ENCODE measurements at places on chromosomes 5 and 9. TPM values are rescaled to one million over a fixed set of nuclear protein-coding genes. Genes with fewer than 3 reads are reported as not detected.

Gene SPINK4
- total RNA-seq = not detected

Gene SPEF2
- total RNA-seq = 1.1 TPM

Gene AJM1
- total RNA-seq = 7.3 TPM

Gene EEIG1
- total RNA-seq = 21.8 TPM

Gene CYLC2
- not detected for total RNA-seq

Gene BHMT2
- 10.0 TPM for total RNA-seq

Gene WNK2
- 222 TPM for total RNA-seq

Gene PCDH12
- 9.2 TPM for total RNA-seq

Gene COL5A1
- 12.7 TPM for total RNA-seq

Gene MOB3B
- 1.5 TPM for total RNA-seq

Gene PIP5KL1
- total RNA-seq = 0.48 TPM

Gene ZDHHC11
- total RNA-seq = 55.6 TPM

Gene COL23A1
- total RNA-seq = 18.8 TPM

Gene ABCA2
- total RNA-seq = 26.7 TPM

Gene OR5C1
- total RNA-seq = not detected

Gene KIF4B
- total RNA-seq = not detected

Gene PCDHB13
- total RNA-seq = 2.8 TPM

Gene SLC6A18
- total RNA-seq = not detected

Gene C9orf72
- total RNA-seq = 20.2 TPM

Gene DEPDC1B
- 0.27 TPM for total RNA-seq

Gene TIMD4
- total RNA-seq = not detected

Gene TBC1D2
- total RNA-seq = 2.0 TPM

Gene NTRK2
- 4.5 TPM for total RNA-seq

Gene PCDHGB2
- 9.2 TPM for total RNA-seq

Gene CAMSAP1
- total RNA-seq = 18.3 TPM

Gene DNAJA1
- total RNA-seq = 74.5 TPM

Gene DMAC1
- 130 TPM for total RNA-seq

Gene AGXT2
- total RNA-seq = not detected

Gene MAST4
- 42.0 TPM for total RNA-seq

Gene LCN15
- total RNA-seq = not detected

Gene CTXN3
- not detected for total RNA-seq

Gene BHMT
- total RNA-seq = 0.11 TPM

Gene BAAT
- 0.08 TPM for total RNA-seq

Gene PLK2
- 63.6 TPM for total RNA-seq

Gene TSTD2
- 26.1 TPM for total RNA-seq

Gene KCNV2
- total RNA-seq = not detected

Gene NFX1
- 26.2 TPM for total RNA-seq

Gene G3BP1
- total RNA-seq = 105 TPM

Gene FCN1
- 4.0 TPM for total RNA-seq

Gene CDKN2A
- total RNA-seq = 0.67 TPM

Gene ATP10B
- not detected for total RNA-seq
